ENCODE measurements at places on chromosomes 3 and 15. TPM values are rescaled to one million over a fixed set of nuclear protein-coding genes. Genes with fewer than 3 reads are reported as not detected.

ADAMTSL3 gene
- total RNA-seq: 54.8 TPM

COPB2 gene
- 130 TPM for total RNA-seq

THAP10 gene
- 0.90 TPM for total RNA-seq

NR2E3 gene
- total RNA-seq: 0.72 TPM

GHRL gene
- total RNA-seq: 1.7 TPM

LEKR1 gene
- total RNA-seq: 1.3 TPM

SLC28A2 gene
- total RNA-seq: not detected

MED12L gene
- total RNA-seq: 1.1 TPM
